Right cardiac atrium (tissue), 5 donors: ENCODE measurements at places on chromosomes 12 and 14. TPM values are rescaled to one million over a fixed set of nuclear protein-coding genes. Genes with fewer than 3 reads are reported as not detected.

The DCAF11 gene
- total RNA-seq = 58.7 TPM

The KITLG gene
- 7.7 TPM for total RNA-seq

The LAG3 gene
- 0.49 TPM for total RNA-seq

The KLHL33 gene
- total RNA-seq = 0.33 TPM

The SFSWAP gene
- total RNA-seq = 22.2 TPM

The RNF212B gene
- not detected for total RNA-seq

The FAM90A1 gene
- total RNA-seq = not detected

The LRRC43 gene
- 0.94 TPM for total RNA-seq

The AQP5 gene
- total RNA-seq = 2.0 TPM

The TMEM30B gene
- 1.5 TPM for total RNA-seq

The HOXC9 gene
- not detected for total RNA-seq

The EGLN3 gene
- 98.9 TPM for total RNA-seq

The FAM186B gene
- total RNA-seq = 0.17 TPM

The KLRK1 gene
- 0.91 TPM for total RNA-seq

The GALNT9 gene
- total RNA-seq = 0.21 TPM

The PTPRR gene
- 0.31 TPM for total RNA-seq

The HOXC4 gene
- total RNA-seq = not detected

The HOXC11 gene
- total RNA-seq = not detected

The DAO gene
- not detected for total RNA-seq

The SMIM41 gene
- total RNA-seq = 0.44 TPM

The GUCY2C gene
- not detected for total RNA-seq

The MYL2 gene
- 36.1 TPM for total RNA-seq
